ENCODE measurements at places on chromosomes 5 and 9.

DNA sequence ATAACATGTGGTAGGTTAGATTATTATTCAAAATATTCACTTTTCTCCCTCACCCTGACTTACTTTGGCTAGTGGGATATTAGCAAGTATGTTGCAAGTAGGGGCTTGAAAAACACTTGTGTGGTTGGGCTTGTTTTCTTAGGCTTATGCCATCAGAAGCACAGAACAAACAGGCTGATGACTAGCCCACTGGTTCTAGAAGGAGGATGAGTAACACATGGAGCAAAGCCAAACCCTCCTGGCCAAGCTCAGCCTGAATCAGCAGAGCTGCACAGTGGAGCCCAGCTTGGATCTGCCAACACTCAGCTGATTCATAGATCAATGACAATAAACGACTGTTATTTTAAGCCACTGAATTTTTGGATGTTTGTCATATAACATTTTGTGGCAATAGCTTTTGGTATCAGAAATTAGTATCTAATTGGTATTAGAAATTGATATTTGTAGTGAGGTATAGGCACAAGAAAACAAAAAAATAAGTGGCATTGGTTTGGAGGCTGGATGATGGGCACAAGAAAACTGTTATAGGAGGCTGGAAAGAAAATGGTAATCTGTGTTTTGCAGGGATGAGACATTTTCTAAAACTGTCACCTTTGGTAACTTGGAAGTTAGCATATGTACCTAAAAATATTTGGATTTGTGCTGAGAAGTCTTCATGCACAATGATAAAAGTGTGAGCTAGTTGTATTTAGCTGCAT lies 46.1 kb upstream of the ZBED3 start:
- no peak for DNase-seq

DNA sequence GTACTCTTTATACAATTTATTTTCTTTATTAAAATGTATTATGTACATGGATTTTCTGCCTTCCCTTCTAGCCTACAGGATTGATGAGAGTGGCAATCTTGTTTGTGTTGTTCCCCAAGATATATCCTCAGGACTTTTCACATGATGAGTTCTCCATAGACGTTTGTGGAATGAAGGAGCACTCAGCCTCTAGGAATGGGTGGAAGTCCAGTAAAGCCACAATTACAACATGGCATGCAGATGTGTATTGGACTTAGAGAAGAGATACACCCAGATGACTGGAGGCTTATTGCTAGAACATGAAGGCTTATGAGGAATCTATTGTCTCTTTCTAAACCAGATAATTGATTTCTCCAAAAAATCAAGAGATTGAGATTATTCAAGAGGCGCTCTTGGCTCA lies 8.2 kb upstream of the DOCK2 start:
- no peak for DNase-seq

- DNase-seq = no peak
Measured at GRCh38 chr9:95083086-95083768, 234.3 kb downstream of the FANCC start.

DNA sequence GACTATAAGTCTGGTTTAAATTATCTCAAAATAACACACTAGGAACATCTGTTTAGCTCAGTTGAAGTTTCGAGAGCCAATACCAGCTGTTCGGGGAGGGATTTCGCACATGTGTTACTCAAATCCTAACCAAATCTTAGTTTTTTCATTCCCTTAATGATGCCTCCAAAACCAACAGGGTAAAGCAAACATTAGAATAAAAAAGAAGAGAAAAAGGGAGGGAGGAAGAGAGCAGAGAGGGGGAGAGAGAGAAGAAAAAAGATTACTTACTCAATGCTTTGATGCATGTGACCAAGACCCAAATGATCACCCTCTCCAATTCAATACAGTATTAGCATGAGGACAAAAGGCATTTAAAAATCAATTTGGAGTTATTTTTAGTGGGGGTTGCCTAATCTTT lies 86.0 kb upstream of the NR5A1 start:
- DNase-seq = no peak

DNA sequence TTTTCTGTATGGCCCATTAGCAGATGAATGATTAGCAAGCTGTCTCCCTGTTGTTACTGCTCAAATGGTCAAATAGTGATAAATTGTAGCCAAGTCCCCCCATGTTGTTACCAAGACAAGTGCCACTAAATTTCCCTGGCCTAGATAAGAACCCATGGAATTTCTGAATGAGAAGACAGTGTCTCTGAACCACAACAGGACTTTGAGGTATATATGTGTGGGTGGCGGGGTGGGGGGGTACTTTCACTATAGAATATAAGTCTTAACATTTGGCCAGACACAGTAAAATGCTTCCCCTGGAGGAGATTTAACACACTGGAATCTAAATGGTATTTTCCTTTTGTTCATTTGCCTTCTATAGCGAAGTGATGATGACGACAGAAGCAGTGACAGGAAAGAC lies 28.7 kb downstream of the XPA start:
- DNase-seq = peak; percentile 44

DNA sequence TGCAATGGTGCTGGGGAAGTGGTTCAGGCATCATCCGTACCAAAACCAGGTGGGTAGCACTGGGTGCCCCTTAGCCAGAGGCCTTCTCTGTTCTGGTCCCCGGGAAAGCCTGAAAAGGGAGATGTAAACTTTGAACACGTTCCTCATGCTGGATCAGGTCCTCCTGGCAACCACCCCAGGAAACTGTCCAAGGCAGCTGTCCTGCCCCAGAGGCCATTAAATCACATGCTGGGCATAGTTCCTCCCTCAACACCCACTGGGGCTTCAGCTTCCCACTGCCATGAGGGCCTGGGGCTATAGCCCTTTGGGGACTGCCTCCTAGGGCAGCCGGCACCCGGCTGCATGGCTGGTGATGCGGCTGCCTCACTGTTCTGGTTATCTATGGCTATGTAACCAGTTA lies 228.9 kb upstream of the MVB12B start:
- DNase-seq = no peak

All from activated CD4-positive, alpha-beta T cell treated with anti-CD3 and anti-CD28 coated beads for 48 hours (primary cell).